ENCODE measurements at places on chromosomes 5 and 9. TPM values are rescaled to one million over a fixed set of nuclear protein-coding genes. Genes with fewer than 3 reads are reported as not detected.

DNA sequence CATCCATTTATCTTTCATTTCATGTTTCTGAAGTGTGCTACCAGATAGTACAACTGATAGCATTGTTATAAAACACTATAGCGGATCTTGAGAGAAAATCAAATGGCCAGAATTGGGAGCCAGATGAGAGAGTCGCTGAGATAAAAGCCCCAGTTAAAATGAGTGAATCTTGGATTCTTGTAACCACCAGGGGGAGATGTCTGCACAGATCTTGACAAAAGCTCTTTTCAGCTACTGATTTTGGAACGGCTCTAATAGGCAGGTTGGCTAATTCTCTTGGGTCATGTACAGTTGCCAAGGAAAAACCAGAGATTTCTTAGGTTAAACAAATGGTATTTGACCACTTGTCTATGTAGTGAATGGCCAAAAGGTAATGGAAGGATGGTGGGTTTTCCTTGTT, 21.7 kb downstream of the F2RL2 start:
- DNase-seq = peak; percentile 55

DNA sequence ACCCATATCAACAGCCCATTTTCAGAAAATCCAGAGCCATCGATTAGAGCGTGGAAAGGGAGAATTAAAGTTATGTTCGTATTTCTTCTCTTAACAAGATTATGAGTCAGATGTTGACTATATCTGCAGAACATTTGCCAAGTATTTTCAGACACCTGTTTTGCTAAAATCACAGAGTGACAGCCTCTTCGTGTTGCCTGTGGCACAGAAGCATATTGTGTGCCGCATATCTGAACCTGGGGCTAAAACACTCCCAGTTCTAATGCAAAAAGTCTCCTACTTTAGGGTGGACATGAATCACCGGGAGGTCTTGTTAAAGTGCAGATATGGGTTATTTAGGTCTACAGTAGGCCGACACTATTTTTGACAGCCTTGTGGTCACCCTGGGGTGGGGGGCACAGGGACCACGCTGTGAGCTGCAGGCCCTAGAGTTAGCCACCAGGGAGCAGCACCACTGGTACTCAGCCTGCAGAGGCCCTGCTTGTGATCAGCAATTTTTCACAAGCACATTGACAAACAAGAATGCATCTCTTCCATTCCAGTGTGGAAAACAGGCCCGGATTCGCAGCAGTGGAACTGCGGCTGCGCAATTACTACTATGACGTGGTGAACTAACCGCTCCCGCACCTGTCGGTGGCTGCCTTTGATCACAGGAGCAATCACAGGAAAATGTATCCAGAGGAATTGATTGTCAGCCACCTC, 93.5 kb downstream of the SYK start:
- no peak for DNase-seq

DNA sequence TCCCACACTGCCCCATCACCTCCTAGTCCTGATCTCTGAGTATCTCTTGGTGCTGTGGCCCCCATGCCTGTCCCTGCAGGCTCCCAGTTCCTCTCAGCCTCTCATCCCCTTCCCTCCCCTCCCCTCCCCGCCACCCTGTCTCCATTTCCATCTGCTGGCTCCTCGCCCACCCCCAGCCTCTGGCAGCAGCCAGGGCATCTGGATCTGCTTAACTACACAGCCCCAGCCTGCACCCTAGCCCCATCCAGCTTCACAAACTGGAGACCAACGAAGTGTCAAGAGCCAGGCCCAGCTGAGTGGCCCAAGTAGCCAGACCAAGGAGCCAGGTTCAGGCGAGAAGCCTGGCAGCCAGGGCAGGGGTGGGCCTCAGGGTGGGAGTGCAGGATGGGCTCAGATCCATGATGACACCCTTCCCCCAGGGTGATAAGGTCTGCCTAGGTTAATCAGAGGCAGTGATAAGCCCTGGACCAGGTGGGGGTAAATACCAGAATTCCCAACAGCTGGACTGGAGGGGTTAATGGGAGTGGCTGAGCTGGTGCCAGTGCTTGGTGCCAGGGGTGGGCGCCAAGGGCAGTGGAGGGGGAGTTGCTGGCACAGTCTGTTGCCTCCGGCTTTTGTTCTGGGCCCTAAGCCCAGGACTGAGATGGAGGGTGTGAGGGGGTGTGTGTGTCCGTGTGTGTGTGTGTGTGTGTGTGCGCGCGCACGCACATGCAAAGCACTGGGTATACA, 2.5 kb downstream of the IL11RA start:
- peak; percentile 30 for DNase-seq

DNA sequence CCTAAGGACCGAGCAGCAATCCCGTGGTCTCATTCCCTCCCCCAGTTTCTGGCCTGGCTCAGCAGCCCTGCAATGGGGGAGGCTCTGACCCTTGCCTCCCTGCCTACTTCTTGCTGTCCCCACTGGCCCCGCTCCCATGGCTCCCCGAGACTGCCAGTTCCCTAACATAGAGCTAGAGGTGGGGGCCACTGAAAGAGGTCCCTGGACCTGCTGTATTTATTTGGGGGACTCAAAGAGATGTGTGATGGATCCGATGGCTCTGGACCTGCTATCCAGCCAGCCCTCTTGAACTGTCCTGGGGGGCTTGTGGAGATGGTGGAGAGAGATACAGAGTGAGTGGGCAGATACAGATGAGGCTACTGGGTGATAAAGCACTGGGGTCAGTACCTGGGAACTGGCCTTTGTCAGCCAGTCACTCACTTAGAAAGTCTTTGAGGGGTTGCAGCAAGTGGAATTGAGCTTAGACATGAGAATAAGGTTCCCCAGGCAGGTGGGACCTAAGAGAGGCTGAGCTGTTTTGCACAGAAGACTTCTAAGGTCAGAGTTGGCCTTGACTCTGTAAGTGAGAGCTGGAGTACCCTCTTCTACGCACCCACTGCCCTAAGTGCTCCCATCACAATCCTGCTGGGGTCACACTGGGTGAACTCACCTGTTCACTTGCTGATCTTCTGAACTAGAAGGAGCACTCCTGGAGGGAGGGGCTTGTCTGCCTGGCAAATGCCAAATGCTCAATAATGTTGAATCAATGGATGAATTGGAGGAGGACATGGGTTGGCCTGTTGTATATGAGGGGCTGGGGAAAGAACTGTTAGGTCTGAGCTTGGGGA, 42.9 kb downstream of the CXXC5 start:
- no peak for DNase-seq

DNA sequence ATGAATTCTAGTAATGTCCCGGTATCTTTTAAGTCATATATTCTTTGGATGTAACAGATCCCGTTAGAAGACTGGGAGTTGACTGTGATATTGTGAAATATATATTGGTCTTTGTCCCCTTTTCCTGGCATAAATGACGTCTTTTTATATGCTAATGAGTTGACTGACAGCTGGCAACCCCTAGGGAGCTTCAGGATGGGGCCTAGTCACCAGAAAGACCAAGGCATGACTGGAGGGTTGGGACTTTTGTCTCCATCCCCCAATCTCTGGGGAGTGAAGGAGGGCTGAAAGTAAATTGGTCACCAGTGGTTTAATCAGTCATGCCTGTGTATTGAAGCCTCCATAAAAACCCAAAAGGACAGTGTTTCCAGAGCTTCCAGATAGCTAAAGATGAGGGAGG, 241.6 kb downstream of the PJA2 start:
- DNase-seq = no peak

GRCh38 chr9:134899818-134900217, 17.9 kb downstream of the FCN1 start:
- DNase-seq = no peak

The CCL19 gene
- total RNA-seq = not detected

DNA sequence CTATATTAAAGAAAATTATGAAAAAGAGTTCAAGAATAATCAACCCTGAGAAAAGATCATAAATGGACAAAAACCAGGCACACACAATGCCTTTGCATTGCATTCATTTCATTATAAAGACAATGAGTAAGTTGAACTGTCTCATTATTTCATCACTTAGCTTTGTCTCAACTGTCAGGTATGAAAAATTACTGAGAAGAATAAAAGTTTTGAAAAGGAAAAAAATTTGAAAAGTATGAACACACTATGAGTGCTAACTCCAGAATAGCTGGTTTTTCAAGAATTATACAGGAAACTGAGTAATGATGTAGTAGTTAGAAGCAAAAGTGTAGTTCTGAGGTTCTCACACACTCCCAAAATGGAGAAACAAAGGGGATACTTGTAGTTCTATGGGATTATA, 16.3 kb upstream of the ANXA1 start:
- DNase-seq = no peak

- no peak for DNase-seq
These were observed 211.2 kb downstream of the NXNL2 start for GRCh38 chr9:88746029-88746742.

The LCN2 gene
- total RNA-seq = not detected

DNA sequence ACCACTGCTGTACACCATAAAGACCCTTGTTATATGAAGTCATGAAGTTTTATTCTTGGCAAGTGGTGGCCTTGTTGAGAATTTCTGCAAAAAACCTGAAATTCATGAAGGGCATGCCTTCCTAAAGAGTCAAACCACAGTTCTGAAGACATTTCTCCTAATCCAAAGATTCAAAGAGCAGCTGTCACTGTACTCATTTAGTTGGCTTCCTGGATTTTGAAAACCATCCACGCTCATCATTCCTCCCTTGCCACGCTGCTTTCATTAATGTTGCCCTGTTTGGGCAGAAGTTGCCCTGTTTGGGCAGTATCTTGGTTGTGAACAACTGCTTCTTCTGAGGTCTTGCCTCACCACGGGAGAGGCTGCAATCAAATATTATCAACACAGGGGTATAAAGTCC, 560.3 kb upstream of the TLE4 start:
- no peak for DNase-seq

DNA sequence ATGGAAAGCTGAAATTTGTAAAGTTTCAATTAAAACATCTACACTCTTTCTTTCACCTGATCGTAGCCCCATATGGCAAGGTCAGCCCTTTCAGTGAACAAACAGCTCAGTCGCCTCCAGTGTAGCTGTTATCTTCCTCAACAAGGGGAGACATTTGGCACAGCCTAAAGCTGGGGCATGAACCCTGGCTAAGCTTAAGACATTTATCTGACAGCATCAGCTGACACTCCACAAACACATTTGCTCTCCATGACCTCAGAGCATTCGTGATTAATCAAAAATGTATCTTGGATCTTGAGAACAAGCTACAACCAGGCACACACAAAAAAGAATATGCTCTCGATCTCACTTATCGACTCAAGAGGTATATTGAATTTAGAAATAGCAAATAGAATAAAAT, 67.3 kb downstream of the POU5F2 start:
- DNase-seq = no peak

DNA sequence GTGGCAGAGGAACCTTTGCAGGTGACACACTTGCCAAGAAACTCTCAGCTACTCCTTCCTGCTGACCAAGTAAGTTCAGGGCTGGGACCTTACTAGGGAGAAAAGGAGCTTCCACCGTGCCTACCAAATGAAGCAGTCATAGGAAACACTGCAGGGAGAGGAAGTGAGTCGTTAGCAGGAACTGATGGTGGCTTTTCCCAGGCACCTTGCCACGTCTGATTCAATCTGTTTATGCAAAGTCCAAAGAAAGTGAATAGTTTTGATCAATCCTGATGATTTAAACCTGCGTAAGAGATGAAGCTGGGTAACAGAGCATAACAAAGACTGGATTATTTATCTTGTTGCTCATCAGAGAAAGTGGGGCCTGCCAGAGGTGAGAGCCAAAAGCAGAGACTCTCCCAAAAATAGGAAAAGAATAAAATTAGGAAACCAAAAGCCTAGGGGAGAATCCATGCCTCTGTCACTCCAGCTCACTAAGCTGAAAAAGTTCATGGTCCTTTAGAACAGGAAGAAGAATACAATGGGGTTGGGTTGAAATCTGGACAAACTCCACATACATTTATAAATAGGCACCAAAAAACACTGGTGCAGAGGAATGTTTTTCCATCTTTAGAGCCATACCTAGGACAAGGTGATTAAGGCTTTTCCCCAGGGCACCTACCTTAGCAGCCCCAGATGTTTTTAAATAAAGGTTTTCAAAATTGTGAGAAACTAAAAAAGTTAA, 9.3 kb upstream of the PFDN1 start:
- no peak for DNase-seq

DNA sequence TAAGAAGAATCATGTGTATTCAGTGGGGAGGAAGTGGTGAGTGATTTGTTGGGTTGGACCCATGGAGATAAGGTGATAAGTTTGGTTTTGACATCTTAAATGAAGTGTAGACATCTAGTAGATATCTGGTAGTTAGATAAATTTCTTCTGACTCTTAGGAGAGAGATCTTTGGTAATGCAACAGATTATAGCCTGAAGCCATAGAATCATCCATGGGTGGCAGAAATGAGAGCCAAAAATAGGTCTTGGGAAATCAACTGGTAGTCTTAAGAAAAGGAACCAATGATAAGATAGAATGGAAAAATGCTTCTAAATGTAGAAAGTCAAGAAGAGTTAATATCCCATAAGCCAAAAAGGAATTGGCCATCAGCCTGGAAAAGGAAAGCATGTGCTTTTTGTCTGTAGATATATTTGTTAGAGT, 532.7 kb upstream of the GRAMD2B start:
- DNase-seq = no peak

DNA sequence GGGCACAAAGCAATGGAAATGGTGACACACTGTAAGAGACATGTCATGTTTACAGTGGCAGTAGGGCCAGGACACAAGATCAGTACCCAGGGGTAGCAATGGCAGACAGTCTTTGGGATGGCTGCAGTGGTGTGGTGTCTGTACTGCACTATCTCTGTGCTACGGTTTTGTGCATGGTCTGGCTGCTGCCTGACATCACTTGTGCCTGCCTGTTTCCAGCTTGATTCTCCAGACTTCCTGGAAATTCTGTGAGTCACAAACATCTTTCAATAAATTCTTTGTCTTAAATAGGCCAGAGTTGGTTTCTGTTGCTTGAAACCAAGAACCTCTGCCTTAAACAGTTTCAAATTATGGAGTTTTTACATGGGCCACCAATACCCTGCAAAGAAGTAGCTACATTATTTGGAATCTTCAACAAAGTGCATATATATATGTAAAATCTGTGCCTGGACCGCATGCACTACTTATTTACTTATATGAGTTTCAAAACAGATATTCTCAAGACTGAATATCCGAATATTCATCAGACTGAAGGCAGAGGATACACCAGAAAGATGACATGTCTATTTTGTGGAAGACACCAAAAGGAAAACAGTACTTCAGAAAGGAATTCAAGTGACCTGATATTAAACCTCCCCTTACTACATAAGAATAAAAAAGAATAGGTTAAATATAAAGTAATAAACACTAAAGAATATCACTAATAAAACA, 188.1 kb downstream of the RFX3 start:
- DNase-seq = no peak

GRCh38 chr5:134003817-134004625, 754 bp downstream of the VDAC1 start:
- peak; percentile 51 for DNase-seq

The TRIP13 gene
- total RNA-seq = 67.2 TPM

DNA sequence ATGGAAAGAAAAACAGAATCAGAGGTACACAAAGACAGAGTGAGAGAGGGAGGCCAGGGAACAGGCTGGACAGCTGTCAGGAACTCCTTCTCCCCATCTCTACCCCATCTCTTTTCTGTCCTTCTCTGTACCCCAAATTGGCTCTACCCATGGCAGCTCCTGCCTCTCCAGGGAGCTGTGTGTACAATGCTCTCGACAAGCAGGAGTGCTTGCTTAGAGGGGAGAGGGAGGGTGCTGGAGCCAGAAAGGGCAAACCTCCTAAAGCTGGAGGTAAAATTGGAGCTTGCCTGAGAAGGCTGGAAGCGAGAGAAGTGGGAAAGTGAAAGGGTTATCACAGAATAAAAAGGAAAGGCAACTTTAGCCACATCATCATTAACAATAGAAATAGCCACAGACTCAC, 6.4 kb downstream of the TPM2 start:
- no peak for DNase-seq

The CTXN3 gene
- not detected for total RNA-seq

GRCh38 chr5:124045412-124045811, 533.4 kb downstream of the CSNK1G3 start:
- no peak for DNase-seq

- DNase-seq = no peak
These were observed 195.5 kb downstream of the SNCAIP start for GRCh38 chr5:122507581-122507980.
